Uterine smooth muscle cell (primary cell): ENCODE measurements at places on chromosomes 5 and 9. TPM values are rescaled to one million over a fixed set of nuclear protein-coding genes. Genes with fewer than 3 reads are reported as not detected.

PCDHB3 gene
- total RNA-seq, result 0.75 and 0.77 TPM in 2 replicates

FLT4 gene
- 0.11 and 0.25 TPM in 2 replicates for total RNA-seq

WNT8A gene
- total RNA-seq, result not detected in 2 replicates

ANKRD31 gene
- 0.11 and 0.25 TPM in 2 replicates for total RNA-seq

BSPRY gene
- not detected in 2 replicates for total RNA-seq

FGF18 gene
- total RNA-seq, result 0.12 and 0.22 TPM in 2 replicates

ROPN1L gene
- 0.37 and 0.44 TPM in 2 replicates for total RNA-seq

ADGRV1 gene
- 0.25 and 0.33 TPM in 2 replicates for total RNA-seq

GPR150 gene
- 0.12 and 0.33 TPM in 2 replicates for total RNA-seq

RIC1 gene
- 42.3 and 51.5 TPM in 2 replicates for total RNA-seq

SCGB3A1 gene
- not detected in 2 replicates for total RNA-seq

CETN3 gene
- total RNA-seq, result 19.9 and 21.2 TPM in 2 replicates

IL6ST gene
- 517 and 540 TPM in 2 replicates for total RNA-seq

FOXD4L4 gene
- 0.22 and 0.37 TPM in 2 replicates for total RNA-seq

ADRB2 gene
- 0.12 and 0.22 TPM in 2 replicates for total RNA-seq

ENTREP1 gene
- total RNA-seq, result not detected in 2 replicates

DCAF12 gene
- total RNA-seq, result 10.5 and 12.3 TPM in 2 replicates

LHX6 gene
- under 0.01 TPM in 1 of 2 replicates, not detected in the other for total RNA-seq

CHSY3 gene
- 3.8 and 5.5 TPM in 2 replicates for total RNA-seq

CD274 gene
- 10.5 and 17.7 TPM in 2 replicates for total RNA-seq

MARCOL gene
- not detected in 2 replicates for total RNA-seq

IL3 gene
- total RNA-seq, result not detected in 2 replicates

C7 gene
- total RNA-seq, result 0.12 TPM in 1 of 2 replicates, not detected in the other

SAPCD2 gene
- total RNA-seq, result 7.1 and 18.6 TPM in 2 replicates

ZNF300 gene
- total RNA-seq, result 8.4 and 9.0 TPM in 2 replicates

IL4 gene
- total RNA-seq, result not detected in 2 replicates

NSG2 gene
- under 0.01 TPM in 1 of 2 replicates, not detected in the other for total RNA-seq

PCDH1 gene
- total RNA-seq, result 1.4 TPM in 2 replicates

FRMD3 gene
- total RNA-seq, result 0.87 and 1.4 TPM in 2 replicates

CXCL14 gene
- total RNA-seq, result 0.22 and 0.37 TPM in 2 replicates

SPZ1 gene
- total RNA-seq, result not detected in 2 replicates

CCL27 gene
- 0.11 TPM in 1 of 2 replicates, not detected in the other for total RNA-seq

PCDHA1 gene
- total RNA-seq, result under 0.01 TPM in 2 replicates

MOB3B gene
- total RNA-seq, result 0.12 and 0.33 TPM in 2 replicates

OCLN gene
- 1.7 and 2.0 TPM in 2 replicates for total RNA-seq

TRAF1 gene
- total RNA-seq, result 0.55 and 0.62 TPM in 2 replicates

SOWAHA gene
- under 0.01 TPM in 1 of 2 replicates, not detected in the other for total RNA-seq

ODF2 gene
- 36.2 and 63.7 TPM in 2 replicates for total RNA-seq
